ENCODE measurements at places on chromosomes 3 and 15.

- DNase-seq = no peak
Observed at GRCh38 chr15:56608140-56608778, 125.0 kb downstream of the ZNF280D start.

GRCh38 chr3:43692971-43693370 lies 2.2 kb downstream of the ABHD5 start:
- no peak for DNase-seq

DNA sequence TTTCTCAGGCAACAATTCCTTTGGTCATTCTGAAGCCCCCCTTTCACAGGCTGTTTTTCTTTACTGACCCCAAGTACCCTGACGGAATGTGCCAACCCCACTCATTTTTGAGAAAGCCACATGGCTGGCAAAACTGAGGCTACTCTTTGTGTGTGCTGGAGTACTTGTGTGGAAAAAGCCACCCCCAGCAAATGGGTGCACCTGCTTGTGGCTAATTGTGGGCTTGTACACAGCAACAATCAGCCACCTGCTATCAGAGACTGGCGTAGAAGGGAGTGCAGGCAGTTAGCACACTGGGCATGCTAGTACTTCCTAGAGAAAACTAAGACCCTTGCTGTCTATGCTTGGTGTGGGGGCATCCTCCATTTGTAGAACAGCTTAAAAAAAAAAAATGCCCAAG lies 110.1 kb upstream of the LMOD3 start:
- DNase-seq = no peak

DNA sequence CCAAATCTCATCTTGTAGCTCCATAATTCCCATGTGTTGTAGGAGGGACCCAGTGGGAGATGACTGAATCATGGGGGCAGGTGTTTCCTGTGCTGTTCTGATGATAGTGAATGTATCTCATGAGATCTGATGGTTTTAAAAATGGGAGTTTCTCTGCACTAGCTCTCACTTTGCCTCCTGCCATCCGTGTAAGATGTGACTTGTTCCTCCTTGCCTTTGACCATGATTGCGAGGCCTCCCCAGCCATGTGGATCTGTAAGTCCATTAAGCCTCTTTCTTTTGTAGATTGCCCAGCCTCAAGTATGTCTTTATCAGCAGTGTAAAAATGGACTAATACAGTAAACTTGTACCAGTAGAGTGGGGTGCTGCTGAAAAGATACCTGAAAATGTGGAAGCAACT lies 44.5 kb downstream of the DUT start:
- DNase-seq = no peak

DNA sequence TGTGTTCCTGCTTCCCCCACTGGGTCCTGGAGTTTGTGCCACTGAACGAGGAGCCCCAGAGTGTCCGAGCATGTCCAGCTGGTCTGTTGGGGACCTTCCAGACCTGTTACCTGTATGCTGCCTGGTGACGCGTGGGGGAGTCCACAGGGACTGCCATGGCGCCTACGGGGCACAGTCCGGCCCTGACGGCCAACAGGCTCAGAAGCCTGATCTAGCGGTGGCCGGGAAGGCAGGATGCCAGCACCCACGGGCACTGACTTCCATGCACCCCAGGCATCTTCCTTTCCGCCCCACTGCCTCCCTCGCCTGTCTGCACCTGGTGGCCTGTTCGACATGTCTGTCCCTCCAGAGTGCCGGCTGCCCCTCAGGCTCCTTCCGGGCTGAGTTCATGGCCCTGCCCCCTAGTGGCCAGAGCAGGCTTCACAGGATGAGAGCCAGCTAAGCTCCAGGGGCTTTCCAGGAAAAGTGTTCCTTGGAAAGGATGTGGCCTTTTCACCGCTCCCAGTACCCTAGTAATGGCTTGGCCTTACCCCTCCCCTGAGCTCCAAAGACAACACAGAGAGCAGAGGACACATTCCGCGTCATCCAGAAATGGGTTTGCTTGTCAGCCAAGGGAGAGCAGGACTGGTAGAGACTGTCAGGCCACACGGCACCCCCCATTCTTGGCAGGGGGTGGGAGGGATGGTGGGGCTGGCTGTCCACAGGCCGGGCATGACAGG lies 35.7 kb downstream of the NGRN start:
- peak; percentile 21 for DNase-seq

DNA sequence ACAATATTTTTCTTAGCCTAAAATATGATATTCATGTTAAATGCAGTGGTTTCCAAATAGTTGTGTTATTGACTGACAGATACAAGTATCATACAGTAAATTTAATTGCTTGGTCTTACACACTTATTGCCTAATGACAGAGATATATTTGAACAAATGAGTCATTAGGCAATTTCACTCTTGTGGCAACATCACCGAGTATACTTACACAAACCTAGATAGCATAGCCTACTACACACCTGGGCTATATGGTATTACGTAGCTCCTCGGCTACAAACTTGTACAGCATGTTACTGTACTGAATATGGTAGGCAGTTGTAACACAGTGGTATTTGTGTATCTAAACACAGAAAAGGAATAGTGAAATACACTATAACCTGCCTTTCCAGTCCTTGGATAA lies 50.3 kb downstream of the SERPINI1 start:
- DNase-seq = no peak

DNA sequence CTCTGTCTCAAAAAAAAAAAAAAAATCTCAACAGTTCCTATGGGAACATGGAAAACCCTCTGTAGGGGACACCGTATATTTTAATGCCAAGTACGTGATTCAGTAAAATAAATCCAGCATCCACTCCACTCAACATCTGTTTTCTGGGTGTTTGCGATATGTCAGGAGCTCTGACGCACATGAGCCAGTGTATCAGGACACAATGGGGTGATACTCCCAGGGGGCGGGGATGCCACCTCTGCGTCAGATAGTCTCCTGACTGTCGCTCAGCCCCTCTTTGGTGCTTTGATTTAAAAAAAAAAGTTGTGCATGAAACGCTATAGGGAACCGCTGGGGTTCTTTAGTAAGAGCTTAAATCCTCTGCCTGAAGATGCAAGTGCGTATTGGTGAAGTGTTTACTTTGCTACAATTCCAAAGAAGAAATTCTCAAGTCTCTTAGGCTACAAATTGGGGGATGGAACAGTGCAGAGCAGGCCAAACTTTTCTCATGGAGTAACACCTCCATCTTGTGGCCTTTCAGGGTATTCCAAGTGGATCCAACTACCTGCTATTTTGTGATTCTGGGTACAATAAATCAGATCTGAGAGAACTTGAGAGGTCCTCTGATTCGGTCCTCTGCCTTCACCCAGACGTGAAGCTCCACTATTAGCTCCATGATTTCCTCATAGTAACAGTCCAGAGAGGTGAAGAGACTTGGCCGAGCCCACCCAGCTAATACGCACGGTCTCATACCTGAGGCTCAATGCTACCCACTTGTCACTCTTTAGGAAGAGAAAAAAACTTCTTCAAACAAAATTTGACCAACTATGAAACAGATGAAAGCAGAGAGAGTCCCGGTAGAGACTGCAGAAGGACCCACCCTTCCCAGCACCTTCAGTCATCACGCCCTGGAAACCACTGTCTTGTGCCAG lies 9.3 kb upstream of the NR2E3 start:
- no peak for DNase-seq
